LHCN-M2 (cell line): ENCODE measurements at places on chromosomes 13 and 19.

GRCh38 chr19:49983645-49984229 is 22.8 kb upstream of the SIGLEC11 start:
- DNase-seq = peak; percentile 29

DNA sequence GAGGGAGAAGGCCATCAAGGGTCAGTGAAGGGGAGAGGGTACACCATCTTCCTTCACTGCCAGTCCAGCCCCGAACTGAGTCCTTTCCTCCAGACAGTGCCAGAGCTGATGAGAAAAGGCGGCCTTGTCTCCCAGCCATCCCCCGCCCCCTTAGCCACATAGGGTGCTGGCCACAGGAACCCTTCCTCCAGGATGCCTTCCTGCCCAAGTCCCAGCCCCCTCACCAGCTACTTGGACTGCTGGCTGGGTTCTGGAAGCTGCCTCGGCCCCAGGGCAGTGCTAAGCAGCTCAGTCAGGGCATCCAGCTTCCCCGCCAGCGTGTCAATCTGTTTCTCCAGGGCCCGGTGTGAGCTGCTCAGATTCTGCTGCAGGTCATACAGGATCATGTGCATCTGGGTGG is 12.6 kb upstream of the SMG9 start:
- no peak for DNase-seq

- no peak for DNase-seq
Measured at GRCh38 chr13:56351041-56351440, 789.7 kb upstream of the PRR20A start.

- DNase-seq = no peak
Measured at GRCh38 chr19:13615890-13616289, 109.6 kb upstream of the CACNA1A start.

- no peak for DNase-seq
Measured at GRCh38 chr19:42402376-42403116, 12.4 kb upstream of the CNFN start.
